NCI-H2029 treated with DMSO at 0.1 percent for 48 hours (cell line): ENCODE measurements at places on chromosomes 16 and 17.
A peak's percentile ranks its signal among the peaks of the same experiment; 100 is the strongest.

GRCh38 chr17:64368277-64368676, 22.4 kb downstream of the PECAM1 start:
- no peak for DNase-seq

GRCh38 chr16:67606632-67607031, 38.3 kb upstream of the CARMIL2 start:
- no peak for DNase-seq

DNA sequence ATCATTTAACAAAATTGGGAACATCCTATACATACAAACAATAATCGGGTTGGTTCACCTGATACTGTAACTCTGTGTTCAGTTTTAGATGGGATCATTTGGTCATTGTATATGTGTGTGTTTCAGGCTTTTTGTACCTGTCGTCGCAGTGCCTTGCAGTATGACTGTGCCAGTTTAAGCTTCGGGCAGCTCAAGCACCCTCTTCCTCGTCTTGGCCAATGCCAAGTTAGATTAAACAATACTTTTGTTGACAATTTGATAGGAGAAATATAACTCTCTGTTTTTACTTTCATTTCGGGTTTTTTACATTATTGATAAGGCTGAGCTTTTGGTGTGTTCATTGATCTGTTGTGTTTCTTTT, 37.0 kb upstream of the ARHGAP17 start:
- DNase-seq: no peak

- no peak for DNase-seq
These were observed 683 bp upstream of the SLC7A6 start for GRCh38 chr16:68263559-68264127.

DNA sequence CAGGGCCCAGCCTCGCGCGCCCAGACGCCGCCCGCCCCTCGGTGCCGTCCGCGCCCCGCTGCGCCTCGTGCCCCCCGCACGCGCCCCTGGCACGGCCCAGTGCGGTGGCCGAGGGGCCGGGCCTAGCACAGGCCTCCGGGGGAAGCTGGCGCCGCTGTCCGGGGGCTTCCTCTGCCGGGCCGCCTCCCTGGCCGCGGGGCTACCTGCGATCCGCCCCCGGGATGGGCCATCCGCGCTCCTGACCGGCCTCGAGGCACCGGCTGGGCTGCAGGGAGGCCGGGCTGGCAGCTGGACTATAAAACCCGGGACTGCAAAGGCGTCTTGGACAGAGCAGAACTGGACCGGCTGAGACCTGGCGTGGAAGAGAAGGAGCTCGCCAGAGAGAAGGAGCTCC, 783 bp downstream of the BHLHA9 start:
- DNase-seq: no peak

GRCh38 chr17:78278139-78278741, 46.8 kb downstream of the TMEM235 start:
- peak; percentile 10 for DNase-seq

GRCh38 chr16:73527187-73527586, 479.3 kb upstream of the ZFHX3 start:
- no peak for DNase-seq

DNA sequence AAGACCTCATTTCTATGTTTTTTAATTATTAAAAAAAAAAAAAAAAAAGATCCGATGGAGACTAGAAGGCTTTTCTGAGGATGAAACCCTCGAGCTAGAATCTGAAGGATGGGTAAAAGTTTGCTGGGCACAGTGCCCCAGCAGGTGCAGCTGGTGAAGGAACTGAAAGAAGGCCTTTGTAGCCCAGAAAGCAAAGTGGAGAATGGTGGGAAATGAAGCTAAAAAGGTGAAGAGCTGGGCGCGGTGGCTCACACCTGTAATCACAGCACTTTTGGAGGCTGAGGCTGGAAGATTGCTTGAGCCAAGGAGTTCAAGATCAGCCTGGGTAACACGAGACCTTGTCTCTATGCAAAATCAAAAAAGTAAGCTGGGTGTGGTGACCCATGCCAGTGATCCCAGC, 50.3 kb upstream of the SEC14L1 start:
- DNase-seq: no peak

- DNase-seq: no peak
These were observed 19.2 kb downstream of the UNC119 start for GRCh38 chr17:28533091-28533807.

GRCh38 chr17:19978209-19978802, 678 bp upstream of the AKAP10 start:
- DNase-seq: no peak

- no peak for DNase-seq
These were observed 57.1 kb downstream of the MAP2K4 start for GRCh38 chr17:12077773-12078172.

- DNase-seq: peak; percentile 21
These were observed at the start of gene SEZ6 for GRCh38 chr17:29005936-29006511. TSS of gene SEZ6 (minus strand) at chr17:29006033. CDS start at chr17:29005869, 164 bp downstream.

DNA sequence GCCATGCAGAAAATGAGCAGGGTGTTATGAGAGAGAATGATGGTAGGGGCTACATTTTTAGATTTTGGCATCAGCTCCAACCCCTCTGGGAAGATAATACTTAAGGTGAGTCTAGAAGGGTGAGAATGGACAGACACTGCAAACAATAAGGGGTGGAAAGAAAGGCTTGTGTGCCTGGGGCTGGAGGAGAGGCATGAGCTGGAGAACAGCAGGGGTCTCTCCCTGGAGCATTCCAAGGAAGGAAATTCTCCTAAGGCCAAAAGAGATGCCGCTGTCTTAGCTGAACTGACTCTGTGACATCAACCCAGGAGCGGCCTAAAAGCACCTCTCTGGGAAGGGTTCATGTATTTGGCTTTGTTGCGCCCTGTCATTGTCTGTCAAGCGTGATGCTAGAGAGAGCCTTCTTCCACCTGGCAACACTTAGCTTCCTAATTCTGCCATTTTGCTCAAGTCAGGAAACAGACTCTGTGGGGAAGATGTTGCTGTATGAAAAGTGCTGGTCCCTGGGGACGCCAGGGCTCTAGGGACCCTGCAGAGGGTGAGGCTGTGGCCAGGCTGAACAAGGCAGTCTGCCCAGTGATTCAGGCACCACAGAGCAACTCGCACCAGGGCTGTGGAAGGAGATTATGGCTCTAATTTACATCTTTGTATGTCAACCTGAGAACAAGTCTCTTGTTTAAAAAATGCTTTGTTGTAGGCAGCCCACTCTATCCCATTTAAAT, 225.7 kb downstream of the CBLN1 start:
- no peak for DNase-seq

DNA sequence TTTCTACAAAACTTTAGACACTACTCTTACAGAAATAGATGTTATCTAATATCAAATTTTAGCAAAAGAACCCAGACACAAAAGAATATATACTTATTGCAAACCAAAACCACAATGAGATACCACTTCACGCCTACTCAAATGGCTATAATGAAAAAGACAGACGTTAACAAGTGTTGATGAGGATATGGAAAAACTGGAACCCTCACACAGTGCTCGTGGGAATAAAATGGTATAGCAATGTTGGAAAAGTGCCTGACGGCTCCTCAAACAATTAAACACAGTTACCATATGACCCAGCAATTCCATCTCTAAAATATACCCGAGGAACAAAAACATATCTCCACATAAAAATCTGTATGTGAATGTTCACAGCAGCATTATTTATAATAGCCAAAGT, 27.1 kb downstream of the USP31 start:
- no peak for DNase-seq

- no peak for DNase-seq
These were observed 5.3 kb upstream of the NSMCE1 start for GRCh38 chr16:27273670-27274423.

- DNase-seq: no peak
These were observed 49.3 kb downstream of the USP10 start for GRCh38 chr16:84749072-84749471.

DNA sequence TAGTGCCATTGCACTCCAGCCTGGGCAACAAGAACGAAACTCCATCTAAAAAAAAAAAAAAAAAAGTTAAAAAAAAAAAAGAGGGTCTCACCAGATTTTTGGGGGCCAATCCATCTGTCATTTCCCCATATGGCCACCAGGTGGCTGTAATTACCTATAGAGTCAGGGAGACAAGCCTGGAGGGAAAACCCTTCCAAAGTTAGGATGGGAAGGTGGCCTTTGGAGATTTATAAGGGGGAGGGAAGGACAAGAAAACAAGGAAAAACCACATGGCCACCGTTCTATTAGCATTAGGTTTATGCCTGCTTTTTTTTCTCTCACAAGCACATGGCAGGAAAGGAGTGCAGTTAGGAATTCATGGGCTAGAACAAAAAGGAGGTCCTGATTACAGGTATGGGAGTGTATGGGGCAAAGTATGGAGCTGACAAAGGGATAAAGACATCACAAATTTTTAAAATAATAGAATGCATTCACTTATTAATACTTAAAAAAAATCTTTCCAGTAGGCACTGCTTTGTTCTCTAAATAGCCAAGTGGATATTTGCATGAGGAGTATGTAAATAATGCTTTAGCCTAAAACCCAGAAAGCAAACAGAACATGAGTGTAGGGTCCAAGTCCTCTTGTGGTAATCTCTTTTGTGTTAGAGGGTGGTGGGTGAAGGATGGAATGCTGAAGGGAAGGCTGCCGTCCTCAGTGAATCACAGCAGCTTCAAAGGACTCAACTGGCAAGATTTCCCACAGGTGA, 5.1 kb downstream of the CYB5D1 start:
- peak; percentile 47 for DNase-seq

DNA sequence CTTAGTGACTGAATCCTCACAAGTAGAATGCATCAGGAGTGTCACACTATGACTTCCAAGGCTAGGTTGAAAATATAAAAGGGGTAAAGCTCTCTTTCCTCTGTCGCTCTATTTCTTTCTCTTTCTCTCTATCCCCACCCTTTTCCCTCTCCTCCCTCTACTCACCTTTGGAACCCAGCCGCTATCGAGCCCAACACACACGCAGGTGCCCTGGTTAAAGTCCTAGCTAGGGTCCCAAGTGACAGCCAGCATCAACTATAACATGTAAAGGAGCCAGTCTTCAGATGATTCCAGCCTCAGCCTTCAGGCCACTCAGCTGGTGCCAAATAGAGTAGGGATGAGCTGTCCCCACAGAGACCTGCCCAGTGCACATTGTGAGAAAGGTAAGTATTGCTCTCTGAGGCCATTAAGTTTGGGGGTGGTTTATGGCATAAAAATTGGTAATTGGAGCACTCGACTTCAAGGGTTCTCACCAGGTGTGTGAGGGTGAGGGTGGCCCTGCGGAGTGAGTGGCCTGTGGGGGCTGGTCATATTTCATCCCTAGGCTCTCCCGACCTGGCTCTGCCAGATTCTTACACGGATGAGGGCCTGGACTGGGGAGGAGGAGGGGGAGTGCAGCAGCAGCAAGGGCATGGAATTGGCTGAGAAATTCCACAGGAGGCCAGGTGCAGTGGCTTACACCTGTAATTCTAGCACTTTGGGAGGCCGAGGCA, 14.9 kb upstream of the C16orf54 start:
- DNase-seq: peak; percentile 92

GRCh38 chr17:78144147-78144719, 2.0 kb upstream of the C17orf99 start:
- no peak for DNase-seq
